Activated CD4-positive, alpha-beta T cell treated with anti-CD3 and anti-CD28 coated beads for 36 hours (primary cell): ENCODE measurements at places on chromosomes 2 and 18. TPM values are rescaled to one million over a fixed set of nuclear protein-coding genes. Genes with fewer than 3 reads are reported as not detected.

DNA sequence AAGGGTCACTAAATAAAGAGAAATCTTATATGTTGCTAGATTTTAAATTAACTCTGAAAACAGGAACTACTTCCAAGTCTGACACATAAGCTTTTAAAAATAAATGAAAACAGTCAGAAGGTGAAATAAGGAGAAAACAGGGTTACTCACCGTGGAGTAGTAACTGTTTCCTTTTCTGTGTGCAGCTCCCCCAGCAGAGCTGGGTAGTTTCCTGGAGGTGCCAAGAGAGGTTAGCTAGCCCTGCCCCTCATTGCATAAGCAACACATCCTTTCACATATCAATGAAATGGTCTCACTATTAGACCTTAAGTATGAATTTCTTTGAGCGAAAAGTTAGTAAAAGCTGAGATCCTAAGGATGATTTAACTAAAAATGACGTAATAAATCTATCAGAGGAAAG lies 54.0 kb upstream of the GPR75 start:
- H3K27me3 ChIP-seq: no peaks in the 10 kb centered on the region
- H3K4me3 ChIP-seq: no peak overlapping the region
- peak overlapping the region; percentile 55 for H3K27ac ChIP-seq

PDCD1 gene
- total RNA-seq: 33.2 TPM

SALL3 gene
- total RNA-seq: not detected

GRCh38 chr2:69196327-69197117 lies 183.5 kb downstream of the ANTXR1 start:
- no peaks in the 10 kb centered on the region for H3K36me3 ChIP-seq
- DNase-seq: no peak

DNA sequence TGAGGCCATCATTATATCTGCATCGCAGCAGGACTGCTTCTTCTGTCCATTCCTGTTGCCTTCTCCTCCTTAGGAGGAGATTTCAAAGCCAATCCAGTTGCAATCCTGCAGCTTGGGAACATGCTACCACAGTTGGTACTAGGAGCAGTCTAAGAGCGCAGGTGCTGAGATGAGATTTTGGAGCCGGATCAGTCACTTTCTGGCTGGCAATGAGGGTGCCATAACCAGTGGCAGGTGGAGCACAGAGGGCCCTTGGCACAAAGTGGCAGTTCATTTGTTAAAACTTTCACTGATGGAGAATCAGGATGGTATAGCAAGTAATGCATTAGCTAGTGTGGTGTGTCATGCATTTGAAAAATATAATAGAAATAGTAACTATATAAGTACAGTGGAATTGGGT lies 173.7 kb upstream of the ATP5MC3 start:
- H3K36me3 ChIP-seq: no peaks in the 10 kb centered on the region
- no peaks in the 10 kb centered on the region for H3K4me1 ChIP-seq
- DNase-seq: no peak
- no peak overlapping the region for H3K27ac ChIP-seq
- peaks cover 23% of the 10 kb centered on the region for H3K27me3 ChIP-seq

- no peak for DNase-seq
- H3K36me3 ChIP-seq: no peaks in the 10 kb centered on the region
- H3K4me1 ChIP-seq: peaks cover 33% of the 10 kb centered on the region
- H3K27ac ChIP-seq: peak overlapping the region; percentile 84
- H3K4me3 ChIP-seq: no peak overlapping the region
Measured at GRCh38 chr2:7692657-7693161, 775.5 kb downstream of the RNF144A start.

AQP12B gene
- not detected for total RNA-seq
